Thoracic aorta (tissue), 2 donors: ENCODE measurements at places on chromosomes 16 and 17.
A peak's percentile ranks its signal among the peaks of the same experiment; 100 is the strongest.

DNA sequence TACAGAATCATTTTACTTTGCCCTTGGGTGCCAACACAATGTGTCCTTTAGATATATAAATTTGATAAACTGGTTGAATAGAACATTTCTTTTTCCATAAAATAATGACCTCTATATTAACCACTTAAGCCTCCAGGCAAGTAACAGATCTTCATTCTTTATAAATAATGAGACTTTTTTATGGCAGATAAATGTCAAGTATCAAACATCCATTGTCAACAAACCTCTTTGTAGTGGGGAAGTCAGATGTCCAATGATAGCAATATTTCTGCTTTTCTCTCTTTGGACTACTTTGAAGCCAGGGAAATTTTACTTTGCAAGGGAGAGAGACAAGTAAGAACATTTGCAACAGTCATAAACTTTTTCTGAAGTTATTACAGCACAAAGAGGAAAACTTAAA is 841.2 kb downstream of the CDH8 start:
- DNase-seq: no peak
- no peaks in the 10 kb centered on the region for H3K4me1 ChIP-seq
- H3K27me3 ChIP-seq: no peaks in the 10 kb centered on the region
- H3K4me3 ChIP-seq: no peak overlapping the region

DNA sequence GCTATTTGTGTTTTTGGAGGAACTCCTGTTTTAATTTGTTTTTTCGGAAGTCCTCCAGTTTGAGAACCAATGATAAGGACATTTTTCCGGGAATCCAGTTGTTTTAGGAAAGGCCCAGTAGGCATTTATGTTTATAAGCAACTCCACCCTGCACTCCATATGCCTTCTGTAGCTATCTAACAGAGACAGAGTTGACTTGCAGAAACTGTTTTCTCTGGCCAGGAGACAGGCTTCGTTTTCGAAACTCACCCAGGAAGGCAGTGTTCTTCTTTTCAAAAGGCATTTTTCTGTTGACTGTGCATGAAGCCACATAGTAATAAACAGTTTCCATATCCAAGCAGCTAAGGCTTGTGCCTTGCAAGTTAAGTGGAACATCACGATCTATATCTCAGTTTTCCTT is 587.1 kb downstream of the WWOX start:
- H3K36me3 ChIP-seq: no peaks in the 10 kb centered on the region
- peaks cover 33% of the 10 kb centered on the region for H3K4me1 ChIP-seq

DNA sequence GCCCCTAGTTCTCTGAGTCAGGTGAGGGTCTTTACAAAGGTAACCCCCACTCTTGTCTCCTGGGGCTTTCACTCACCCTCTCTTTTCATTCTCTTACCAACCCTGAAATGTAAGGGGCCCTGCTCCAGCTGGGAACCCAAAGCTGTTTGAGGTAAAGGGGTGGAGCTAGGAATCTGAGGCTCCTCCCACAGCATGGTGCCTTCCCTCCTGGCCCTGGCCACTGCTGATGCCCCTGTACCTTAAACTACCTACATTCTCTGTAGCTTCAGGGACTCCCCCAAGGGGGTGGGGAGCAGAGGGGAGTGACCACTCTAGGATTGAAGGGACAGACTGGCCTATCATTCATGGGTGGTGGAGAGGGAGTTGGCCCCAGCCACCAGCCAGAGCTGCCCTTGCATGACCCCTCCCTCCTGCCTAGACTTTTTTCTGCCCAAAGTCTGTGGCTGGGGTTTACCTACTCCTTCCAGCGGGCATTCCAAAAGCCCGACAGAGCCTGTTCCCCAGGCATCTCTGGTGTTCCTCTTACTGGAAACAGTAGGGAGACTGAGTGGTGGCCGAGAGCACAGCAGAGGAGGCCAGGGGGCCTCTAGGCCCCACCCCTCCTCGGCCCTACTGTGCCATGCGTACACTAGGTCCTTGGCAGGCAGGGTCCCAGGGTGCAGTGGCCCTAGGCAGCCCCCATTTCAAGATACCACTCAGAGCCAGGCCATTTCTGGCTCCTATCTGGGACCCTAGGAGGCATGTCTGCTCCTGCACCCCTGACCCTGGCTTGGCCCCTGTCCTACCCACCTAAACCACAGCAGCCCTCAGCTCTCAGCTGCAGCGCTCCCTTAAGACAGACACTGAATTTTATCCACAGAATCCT is 9.5 kb downstream of the DOK4 start:
- no peaks in the 10 kb centered on the region for H3K27me3 ChIP-seq
- no peak for DNase-seq
- H3K27ac ChIP-seq: peak overlapping the region; percentile 42
- H3K4me3 ChIP-seq: no peak overlapping the region
- peaks cover 23% of the 10 kb centered on the region for H3K4me1 ChIP-seq

DNA sequence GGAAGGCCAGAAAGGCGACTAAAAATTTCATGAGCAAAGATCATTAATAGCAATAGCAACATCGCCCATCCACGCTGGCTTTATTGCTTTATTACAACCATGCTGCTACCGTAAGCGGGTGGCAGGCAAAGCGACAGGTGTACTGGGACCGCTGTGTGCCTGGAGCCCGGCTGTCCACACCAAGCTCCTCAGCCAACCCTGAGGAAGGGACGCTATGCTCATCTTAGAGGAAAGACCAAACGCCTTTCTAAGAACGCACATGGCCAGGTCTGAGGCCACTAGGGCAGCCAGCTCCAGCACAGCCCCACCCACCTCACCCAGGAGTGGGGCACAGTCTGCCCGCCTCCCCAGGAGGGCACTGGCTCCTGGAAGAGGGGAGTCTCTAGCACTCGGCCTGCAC is 28.0 kb downstream of the PEMT start:
- no peak overlapping the region for H3K4me3 ChIP-seq
- H3K4me1 ChIP-seq: peaks cover 21% of the 10 kb centered on the region
- no peak for DNase-seq
- no peaks in the 10 kb centered on the region for H3K36me3 ChIP-seq
- H3K27me3 ChIP-seq: no peaks in the 10 kb centered on the region

GRCh38 chr17:80671825-80672110 is 127.1 kb downstream of the RPTOR start:
- H3K27me3 ChIP-seq: no peaks in the 10 kb centered on the region
- H3K4me3 ChIP-seq: no peak overlapping the region
- H3K27ac ChIP-seq: no peak overlapping the region
- no peaks in the 10 kb centered on the region for H3K36me3 ChIP-seq
- H3K4me1 ChIP-seq: no peaks in the 10 kb centered on the region
- DNase-seq: no peak

DNA sequence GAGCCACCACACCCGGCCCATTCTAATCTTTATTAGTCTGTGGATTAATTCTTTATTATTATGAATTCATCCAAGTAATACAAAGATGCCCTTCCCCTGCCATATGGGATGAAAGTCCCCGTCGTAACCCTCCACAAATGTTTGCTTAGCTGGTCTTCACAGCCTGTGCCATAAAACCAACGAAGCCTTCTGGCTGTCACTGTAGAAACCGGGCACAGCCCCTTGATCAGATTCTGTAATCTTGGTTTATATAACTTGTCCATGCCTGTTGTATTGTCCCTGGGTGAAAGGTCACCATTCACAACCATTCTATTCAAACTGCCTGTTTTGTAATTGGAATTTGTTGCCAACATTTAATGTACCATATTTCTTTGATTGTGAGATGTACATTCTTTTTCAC is 66.5 kb downstream of the ATP2C2 start:
- H3K4me3 ChIP-seq: no peak overlapping the region
- no peaks in the 10 kb centered on the region for H3K27me3 ChIP-seq
- no peaks in the 10 kb centered on the region for H3K4me1 ChIP-seq
- no peak for DNase-seq
- H3K27ac ChIP-seq: no peak overlapping the region

- no peaks in the 10 kb centered on the region for H3K36me3 ChIP-seq
- no peak overlapping the region for H3K27ac ChIP-seq
- no peaks in the 10 kb centered on the region for H3K27me3 ChIP-seq
- peaks cover 3% of the 10 kb centered on the region for H3K4me1 ChIP-seq
- no peak overlapping the region for H3K4me3 ChIP-seq
These were observed 13.1 kb upstream of the MSI2 start for GRCh38 chr17:57243171-57243622.

- H3K27me3 ChIP-seq: no peaks in the 10 kb centered on the region
- no peak for DNase-seq
- H3K36me3 ChIP-seq: no peaks in the 10 kb centered on the region
- H3K4me3 ChIP-seq: no peak overlapping the region
These were observed 139.0 kb downstream of the HS3ST3A1 start for GRCh38 chr17:13462673-13463124.

GRCh38 chr16:78528265-78528664 is 428.8 kb downstream of the WWOX start:
- H3K27ac ChIP-seq: no peak overlapping the region
- H3K4me1 ChIP-seq: no peaks in the 10 kb centered on the region
- no peaks in the 10 kb centered on the region for H3K27me3 ChIP-seq
- DNase-seq: no peak
- H3K36me3 ChIP-seq: no peaks in the 10 kb centered on the region

DNA sequence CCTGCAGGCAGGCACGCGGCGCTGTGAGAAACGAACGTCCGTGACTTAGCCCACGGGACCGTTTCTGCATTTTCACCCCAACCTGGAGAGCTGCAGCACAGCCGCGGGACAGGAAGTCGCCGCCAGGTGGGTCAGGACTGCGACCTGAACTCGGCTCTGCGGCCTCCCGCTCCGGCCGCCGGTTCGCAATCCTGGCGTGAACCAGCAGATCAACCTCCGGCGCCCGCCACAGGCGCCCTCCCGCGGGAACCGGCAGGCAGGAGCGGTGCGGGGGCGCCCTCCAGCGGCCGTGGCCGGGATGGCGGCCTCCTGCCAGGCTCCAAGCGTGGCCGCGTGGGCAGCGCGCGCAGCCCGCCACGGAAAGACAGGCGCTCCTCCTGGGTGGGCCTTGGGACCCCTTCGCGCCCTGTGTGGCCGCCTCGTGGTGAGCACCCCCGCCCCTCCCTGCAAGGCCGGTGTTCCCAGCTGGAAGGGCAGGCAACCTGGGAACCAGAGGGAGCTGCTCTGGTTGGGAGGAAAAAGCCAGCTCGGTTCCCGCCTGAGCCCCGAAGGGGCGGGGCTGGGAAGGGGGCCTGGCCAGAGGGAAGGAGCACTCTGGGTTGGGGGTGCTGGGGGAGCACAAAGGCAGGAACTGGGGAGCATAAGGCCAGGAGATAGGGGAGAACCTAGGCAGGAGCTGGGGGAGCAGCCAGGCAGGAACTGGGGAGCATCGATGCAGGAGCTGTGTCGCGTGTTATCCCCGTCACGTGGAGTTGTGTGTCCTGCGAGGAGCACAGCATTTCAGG is 28.2 kb downstream of the ACTG1 start:
- H3K4me3 ChIP-seq: peak overlapping the region; percentile 64
- H3K27ac ChIP-seq: no peak overlapping the region
- H3K27me3 ChIP-seq: no peaks in the 10 kb centered on the region
- H3K4me1 ChIP-seq: peaks cover 11% of the 10 kb centered on the region

- peak within 1 kb of the TSS; percentile 76 for H3K4me3 ChIP-seq
- H3K27ac ChIP-seq: no peak within 1 kb of the TSS
- H3K36me3 ChIP-seq: no peaks in the 10 kb centered on the region
- H3K4me1 ChIP-seq: peaks cover 18% of the 10 kb centered on the region
These were observed at the start of gene PHOSPHO1 for GRCh38 chr17:49230636-49231562. PHOSPHO1 (minus strand) TSS chr17:49230787; CDS start chr17:49226691, 4,096 bp downstream.

DNA sequence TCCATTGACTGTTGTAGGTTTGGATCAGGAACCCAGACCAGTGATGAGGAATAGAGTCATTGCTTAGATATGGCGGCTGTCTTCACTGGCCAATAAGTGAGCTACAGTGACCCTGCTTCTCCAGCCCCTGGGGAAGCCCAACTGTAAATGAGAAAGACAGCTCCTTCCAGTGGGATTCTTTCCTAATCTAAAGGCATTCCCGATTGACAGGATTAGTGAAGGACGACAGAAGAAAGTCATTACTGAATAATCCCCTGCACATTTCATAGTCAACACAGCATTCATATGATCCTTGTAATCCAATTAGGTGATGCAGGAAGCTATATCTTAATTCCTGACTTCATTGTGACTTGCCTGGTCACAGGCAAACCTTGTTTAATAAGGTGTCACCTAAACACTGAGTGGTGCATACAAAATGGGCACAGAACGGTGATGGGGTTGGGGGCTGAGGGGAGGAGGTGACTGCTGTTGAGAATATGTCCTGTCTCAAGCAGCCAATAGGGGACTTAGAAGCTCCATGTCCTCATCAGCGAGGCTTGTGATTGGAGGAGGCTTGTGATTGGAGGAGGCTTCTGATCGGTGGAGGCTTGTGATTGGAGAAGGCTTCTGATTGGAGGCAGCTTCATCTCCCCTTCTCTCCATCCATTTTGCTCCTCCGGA is 242.6 kb downstream of the XYLT1 start:
- H3K36me3 ChIP-seq: no peaks in the 10 kb centered on the region
- peaks cover 16% of the 10 kb centered on the region for H3K4me1 ChIP-seq
- H3K27me3 ChIP-seq: no peaks in the 10 kb centered on the region
- H3K27ac ChIP-seq: no peak overlapping the region

- H3K27me3 ChIP-seq: no peaks in the 10 kb centered on the region
- DNase-seq: no peak
- no peaks in the 10 kb centered on the region for H3K36me3 ChIP-seq
- no peaks in the 10 kb centered on the region for H3K4me1 ChIP-seq
These were observed 59.9 kb upstream of the GRIN2A start for GRCh38 chr16:10242097-10242496.

DNA sequence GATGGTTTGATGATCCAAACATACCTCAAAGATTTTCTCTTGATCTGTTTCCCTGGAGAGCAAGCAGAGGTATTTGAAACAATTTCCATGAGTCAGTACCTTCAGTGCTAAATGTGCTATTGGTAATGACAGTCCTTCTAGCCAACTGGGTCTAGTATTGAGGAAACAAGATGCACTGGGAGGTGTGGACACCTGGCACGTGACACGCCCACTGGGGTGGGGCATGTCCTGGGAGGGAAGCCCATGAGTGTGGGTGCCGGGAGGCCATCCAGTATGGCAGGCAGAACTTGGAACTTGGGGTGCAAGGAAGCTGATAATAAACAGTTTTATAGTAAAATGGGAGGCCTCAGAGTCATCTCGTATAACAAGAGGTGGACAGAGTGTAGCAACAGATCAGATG is 17.9 kb upstream of the AKAP1 start:
- H3K36me3 ChIP-seq: no peaks in the 10 kb centered on the region
- no peak overlapping the region for H3K27ac ChIP-seq
- no peak overlapping the region for H3K4me3 ChIP-seq
- H3K27me3 ChIP-seq: no peaks in the 10 kb centered on the region
- no peak for DNase-seq

GRCh38 chr17:48637323-48638260 is 11.4 kb upstream of the HOXB9 start:
- H3K4me1 ChIP-seq: no peaks in the 10 kb centered on the region
- H3K27ac ChIP-seq: no peak overlapping the region
- no peak overlapping the region for H3K4me3 ChIP-seq
- peaks cover 38% of the 10 kb centered on the region for H3K27me3 ChIP-seq
- H3K36me3 ChIP-seq: no peaks in the 10 kb centered on the region

DNA sequence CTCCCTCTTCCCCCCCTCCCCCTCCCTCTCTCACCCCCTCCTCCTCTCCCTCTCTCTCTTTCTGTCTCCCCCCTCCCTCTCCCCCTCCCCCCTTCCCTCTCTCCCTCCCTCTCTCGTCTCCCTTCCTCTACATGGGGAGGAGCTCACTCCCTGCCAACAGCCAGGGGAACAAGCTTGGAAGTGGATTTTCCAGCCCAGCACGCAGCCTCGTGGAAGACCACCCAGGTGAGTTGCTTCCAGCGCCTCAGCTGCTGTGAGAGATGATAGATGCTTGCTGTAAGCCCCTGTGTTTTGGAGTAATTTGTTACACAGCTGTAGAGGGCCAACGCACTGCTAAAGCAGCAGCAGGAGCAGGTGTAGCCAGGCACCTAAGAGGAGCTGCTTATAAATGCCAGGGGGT is 20.8 kb downstream of the ACTG1 start:
- H3K4me1 ChIP-seq: peaks cover 5% of the 10 kb centered on the region
- no peak overlapping the region for H3K4me3 ChIP-seq

- no peak overlapping the region for H3K4me3 ChIP-seq
- H3K36me3 ChIP-seq: no peaks in the 10 kb centered on the region
- no peaks in the 10 kb centered on the region for H3K27me3 ChIP-seq
- no peak overlapping the region for H3K27ac ChIP-seq
These were observed 186.4 kb downstream of the SEC14L1 start for GRCh38 chr17:77327181-77327565.
